ENCODE measurements at places on chromosomes 2 and 18.

GRCh38 chr2:105320651-105321215 lies 8.8 kb downstream of the TGFBRAP1 start:
- DNase-seq = no peak

GRCh38 chr2:208311321-208311720 lies 45.3 kb downstream of the PIKFYVE start:
- DNase-seq = no peak

- no peak for DNase-seq
Observed at GRCh38 chr18:67376372-67376771, 140.1 kb downstream of the DSEL start.

DNA sequence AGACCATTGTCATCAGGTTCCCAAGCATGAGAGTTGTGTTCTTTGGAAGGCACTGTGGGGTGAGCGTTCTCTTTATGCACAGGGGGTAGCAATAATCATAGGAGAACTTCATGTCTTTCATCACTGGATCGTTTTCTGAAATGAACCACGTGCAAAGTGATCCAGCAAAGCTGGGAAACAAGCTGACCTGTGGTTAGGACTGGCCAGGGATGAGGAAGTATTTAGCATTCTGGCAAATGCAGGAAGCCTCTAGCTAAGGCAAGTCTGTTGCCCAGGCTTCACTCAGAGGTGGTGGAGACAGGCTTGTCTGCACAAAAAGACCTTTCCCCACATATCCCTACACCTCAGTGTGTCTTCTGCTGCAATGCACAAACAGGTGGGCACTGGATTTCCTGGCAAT lies 58.6 kb downstream of the MMADHC start:
- DNase-seq = no peak

DNA sequence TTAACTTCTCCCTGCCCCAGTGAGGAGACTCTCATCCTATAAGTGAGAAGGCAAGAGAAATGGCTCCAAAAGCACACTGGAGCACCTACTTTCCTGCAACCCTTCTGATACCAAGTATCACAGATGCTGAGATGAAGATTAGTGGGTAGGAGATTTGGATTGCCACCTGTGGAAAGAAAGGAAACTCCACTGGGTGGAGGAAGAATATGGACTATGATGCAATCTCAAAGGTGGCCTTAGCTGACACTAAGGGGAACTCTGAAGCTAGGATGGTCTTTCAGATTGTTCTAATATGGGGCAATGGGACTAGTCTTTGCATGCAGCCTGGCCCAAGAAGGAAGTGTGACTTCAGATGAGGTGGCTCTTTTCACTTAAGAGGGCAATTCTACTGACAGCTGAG lies 21.6 kb downstream of the PRKRA start:
- DNase-seq = no peak

- no peak for DNase-seq
Observed at GRCh38 chr2:124670187-124670586, 645.1 kb downstream of the CNTNAP5 start.

DNA sequence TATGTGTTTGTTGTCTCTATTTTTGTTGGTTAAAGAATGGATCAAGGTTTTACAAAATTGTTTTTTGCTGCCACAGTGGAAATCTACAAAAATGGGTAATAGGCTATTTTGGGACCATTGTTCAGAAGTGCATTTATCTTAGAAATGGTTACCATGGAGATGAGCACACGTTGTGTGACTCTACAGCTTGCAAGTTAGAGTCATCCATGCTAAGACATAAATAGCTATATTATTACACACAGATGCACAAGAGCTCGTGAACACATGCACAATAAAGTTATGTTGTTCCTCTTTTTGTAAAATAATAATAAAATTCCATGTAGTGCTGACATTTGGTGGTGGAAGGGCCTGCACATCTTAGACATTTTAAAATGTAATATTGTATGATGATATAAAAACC lies 15.5 kb upstream of the DUSP19 start:
- DNase-seq = peak; percentile 42

DNA sequence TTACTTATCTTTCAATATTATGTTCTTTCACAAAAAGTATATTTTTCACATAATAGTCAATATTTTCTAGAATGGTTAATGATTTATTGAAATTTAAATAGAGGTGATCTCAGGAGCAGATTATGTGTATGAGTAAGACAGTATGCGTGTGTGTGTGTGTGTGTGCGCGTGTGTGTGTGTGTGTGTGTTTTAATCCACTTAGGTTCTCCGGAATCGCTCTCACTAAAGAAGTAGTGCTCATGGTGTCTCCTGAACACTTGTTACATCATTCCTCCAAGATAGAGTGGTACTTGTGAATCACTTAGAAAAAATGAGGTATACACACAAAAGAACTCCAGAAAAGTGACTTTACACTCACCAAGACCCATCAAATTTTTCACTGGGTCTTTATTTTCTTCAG lies 91.0 kb upstream of the KCNH7 start:
- DNase-seq = peak; percentile 12

- no peak for DNase-seq
Observed at GRCh38 chr2:16071865-16072637, 131.7 kb downstream of the MYCN start.

GRCh38 chr2:204470621-204471196 lies 74.6 kb upstream of the PARD3B start:
- no peak for DNase-seq

GRCh38 chr2:47704287-47704686 lies 78.7 kb upstream of the MSH6 start:
- peak; percentile 17 for DNase-seq

- peak; percentile 62 for DNase-seq
Observed at GRCh38 chr18:45357686-45358470, 257.4 kb upstream of the SLC14A2 start.

GRCh38 chr18:79387615-79388014 lies 8.1 kb upstream of the NFATC1 start:
- no peak for DNase-seq

DNA sequence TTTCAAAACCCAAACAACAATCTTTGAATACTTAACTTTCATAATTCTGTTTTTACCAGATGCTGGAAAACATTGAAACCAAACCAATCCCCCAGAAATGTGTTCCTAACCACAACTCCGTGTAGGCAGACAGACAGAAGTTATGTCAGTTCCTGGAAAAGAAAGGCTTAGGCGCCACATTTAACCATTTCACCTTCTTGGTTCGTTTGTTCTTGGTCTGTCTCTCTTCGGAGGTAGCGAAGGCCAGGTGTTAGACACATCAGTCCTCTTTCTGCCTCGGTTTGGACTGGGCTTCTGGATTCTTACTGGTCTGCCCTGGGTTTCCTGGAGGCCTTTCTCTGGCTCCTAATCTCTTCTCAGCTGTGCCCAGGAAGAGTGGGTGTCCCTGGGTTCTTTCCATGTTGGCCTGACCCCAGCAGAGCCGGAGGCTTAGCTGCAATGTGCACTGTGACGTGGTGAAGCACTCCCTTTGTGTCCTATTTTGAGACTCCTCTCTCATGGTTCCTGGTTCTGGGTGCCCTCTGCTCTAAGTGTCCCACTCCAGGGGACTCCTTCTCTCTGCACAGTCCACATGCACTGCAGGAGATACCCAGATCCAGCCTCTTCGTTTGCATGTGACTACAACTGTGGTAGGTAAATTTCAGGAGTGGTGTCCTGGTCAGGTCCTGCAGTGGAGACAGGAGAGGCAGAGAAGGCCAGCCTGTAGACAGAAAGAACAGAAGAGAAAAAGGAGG lies 23.1 kb upstream of the RAB31 start:
- peak; percentile 91 for DNase-seq

GRCh38 chr18:48274301-48274700 lies 134.9 kb downstream of the ZBTB7C start:
- no peak for DNase-seq

DNA sequence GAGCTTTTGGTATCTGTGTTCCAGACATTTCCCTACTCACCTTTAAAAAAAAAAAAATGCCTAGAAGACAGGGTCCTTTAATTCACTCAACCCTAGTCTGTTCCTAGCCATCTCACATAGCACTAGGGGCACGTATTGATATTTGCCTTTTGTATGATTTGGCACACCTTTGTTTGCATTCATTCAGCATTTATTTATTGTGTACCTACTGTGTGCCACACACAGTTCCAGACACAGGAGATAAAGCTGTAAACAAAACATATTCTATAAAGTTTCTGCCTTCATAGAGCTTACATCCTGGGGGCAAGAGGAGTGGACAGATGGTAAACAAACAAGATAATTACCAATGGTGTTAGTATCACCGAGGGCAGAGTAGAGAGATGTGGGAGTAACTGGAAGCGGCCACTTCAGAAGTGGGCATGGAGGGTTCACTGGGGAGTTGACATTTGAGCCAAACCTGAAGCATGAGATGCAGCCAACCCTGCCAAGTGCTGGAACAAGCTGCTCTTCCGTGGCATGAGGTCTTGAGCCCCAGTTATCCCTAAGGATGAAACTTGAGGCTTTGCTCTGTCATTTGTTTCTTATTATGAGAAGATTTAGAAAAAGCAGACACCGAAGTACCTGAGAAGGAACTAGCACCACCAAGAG lies 18.2 kb downstream of the MAPRE2 start:
- no peak for DNase-seq

DNA sequence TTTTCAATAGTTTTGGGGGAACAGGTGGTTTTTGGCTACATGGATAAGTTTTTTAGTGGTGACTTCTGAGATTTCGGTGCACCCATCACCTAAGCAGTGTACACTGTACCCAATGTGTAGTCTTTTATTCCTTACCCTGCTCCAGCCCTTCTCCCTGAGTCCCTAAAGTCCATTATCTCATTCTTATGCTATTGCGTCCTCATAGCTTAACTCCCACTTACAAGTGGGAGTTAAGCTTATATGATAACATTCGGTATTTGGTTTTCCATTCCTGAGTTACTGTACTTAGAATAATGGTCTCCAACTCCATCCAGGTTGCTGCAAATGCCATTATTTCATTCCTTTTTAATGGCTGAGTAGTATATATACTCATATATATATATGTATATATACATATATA lies 90.9 kb upstream of the ACSL3 start:
- DNase-seq = no peak

- DNase-seq = no peak
Observed at GRCh38 chr2:190882411-190882766, 1.8 kb downstream of the GLS start.

- DNase-seq = no peak
Observed at GRCh38 chr2:32506446-32506845, 121.4 kb upstream of the TTC27 start.

DNA sequence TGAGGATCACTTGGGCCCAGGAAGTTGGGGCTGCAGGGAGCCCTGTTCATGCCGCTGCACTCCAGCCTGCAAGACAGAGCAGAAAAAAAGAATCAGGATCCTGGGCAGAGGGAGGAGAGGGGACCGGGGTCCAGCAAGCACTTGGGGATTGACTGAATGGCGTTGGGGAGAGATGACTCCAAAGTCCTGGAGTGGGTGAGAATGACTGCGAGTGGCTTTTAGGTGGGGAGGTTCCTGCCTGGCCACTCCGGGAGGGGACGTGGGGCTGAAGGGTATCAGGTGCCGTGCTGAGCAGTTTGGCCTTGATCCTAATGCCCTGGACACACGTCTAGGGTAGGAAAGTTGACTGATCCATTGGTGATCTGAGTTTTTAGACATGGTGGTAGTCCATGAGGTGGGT lies 3.5 kb upstream of the NFATC1 start:
- DNase-seq = no peak

DNA sequence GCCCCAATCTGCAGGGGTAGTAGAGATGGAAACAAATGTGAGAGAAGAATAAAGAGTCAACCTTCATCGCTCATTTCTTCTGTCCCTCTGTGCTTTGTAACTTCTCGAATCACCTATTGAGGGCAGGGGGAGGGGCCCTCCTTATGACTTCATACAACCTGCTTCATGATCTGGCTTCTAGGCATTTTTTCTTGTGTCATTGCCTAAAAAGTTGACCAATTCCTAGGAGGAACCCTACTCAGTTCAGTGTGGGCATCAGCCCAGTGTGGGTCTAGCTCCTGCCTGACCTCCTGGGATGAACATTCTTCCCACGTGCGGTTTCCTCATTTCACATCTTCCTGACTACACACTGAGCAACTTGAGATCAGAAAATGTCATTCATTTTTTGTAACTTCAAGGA lies 46.3 kb upstream of the CREB1 start:
- DNase-seq = peak; percentile 65

GRCh38 chr18:6712401-6712800 lies 17.1 kb upstream of the ARHGAP28 start:
- DNase-seq = no peak

- no peak for DNase-seq
Observed at GRCh38 chr2:2828774-2829368, 497.8 kb upstream of the MYT1L start.

DNA sequence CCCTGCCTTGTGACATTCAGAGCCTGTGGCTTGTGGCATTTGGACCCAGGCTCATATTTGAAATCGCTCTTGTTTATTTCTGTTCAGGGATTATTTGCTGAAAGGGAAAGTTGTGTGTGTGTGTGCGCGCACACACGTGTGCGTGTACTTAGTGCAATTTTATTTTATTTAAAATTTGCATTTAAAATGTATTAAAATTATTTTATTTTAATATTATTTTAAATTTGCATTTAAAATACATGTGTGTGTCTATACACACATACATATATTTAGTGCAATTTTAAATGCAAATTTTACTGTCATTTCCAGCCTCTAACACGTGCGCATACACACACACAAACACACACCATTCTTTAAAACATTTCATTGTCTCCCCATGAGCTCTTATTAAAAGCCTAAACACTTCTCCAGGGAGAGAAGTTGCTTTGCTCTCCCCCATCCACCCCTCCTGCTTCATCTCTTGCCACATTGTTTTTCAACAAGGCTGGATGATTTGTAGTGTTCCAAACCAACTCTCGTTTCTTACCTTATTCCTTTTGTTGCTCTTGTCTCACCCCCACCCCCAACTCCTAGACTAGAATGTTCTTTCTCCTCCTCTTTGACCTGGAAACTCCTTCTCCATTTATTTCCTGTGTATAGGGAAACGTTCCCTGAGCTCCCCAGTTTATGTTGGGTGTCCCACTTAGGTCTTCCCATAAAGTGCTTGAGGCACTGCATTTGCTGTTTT lies 3.8 kb upstream of the CCDC68 start:
- no peak for DNase-seq

DNA sequence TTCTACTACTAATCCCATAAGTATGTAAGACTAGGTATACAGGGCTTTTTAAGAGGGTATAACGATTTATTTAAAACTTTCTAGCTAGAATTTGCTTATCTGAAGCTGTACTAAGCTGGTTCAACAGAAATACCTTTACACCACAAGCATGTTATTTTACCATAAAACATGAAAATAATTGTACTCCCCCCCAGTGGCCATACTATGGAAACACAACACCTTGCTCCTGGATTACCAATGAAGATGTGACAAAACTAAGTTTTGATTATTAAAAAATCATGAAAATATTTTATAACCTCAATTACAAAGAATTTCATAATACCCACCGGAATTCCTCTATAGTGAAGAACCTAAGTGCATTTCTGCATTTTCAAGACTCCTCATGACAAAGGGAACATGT lies 27.3 kb downstream of the LPIN2 start:
- DNase-seq = peak; percentile 40

DNA sequence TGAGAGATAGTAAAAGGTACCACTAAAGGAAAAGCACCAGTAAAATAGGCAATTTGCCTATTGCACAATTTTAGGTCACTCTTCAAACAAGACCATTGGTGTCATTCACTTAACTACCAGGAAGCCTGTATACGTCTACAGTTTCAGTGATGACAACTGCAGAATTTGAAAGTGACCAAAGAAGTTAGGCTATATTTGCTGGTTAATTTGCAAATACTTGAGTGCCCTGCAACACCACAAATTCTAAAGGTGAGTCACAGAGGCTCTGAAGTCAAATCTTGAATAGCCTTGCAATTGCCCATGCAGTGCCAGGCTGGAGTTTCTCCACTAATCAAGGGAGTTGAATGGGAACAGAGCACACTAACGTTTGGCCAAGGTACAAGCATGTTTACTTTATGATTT lies 128.7 kb upstream of the CCDC68 start:
- DNase-seq = peak; percentile 22

GRCh38 chr2:111201214-111201613 lies 80.5 kb downstream of the BCL2L11 start:
- no peak for DNase-seq
